ENCODE measurements at places on chromosomes 16 and 17.

GRCh38 chr17:73170324-73170723 is 5.5 kb downstream of the SSTR2 start:
- no peak for DNase-seq

DNA sequence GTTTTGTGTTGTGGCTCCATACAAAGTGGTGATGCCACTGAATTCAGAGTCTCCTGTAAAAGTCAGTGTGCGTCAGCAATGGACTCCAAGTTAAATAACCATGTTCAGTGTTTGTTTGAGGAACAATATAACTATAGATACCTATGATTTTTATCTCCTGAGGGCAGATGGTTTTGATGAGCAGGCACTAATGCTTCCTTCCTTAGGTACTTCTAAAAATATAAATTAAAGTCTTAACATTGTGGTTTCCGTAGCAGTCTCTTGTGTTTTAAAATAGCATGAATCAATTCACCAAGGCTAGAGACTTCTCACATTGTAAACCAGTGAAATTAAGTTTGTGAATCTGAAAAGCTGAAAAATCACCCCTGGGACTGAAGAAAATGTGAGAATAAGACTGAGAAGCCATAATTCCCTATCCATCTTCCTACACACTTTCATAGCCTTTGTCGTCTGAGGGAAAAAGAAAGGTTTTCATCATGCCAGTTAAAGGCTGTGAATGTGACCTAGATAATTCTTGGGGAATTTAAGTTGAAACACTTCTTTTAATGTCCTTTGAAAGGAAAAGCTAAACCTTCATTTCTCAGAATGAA is 1502.9 kb downstream of the CDH11 start:
- no peak for DNase-seq

DNA sequence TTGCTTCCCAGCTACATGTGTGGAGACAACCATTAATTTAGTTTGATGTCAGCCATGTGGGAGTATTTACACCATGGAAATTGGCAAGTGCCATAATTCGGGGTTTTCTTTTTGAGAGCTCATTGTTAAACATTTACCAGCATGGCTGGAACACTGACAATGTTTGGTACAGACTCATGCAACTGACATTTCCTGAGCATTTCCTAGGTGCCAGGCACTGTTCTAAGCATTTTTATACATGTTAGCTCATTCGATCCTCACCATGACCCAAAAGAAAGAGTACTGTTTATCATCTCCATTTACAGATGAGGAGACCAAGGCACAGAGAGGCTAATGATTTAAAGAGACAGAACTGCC is 86.9 kb downstream of the FOXL1 start:
- DNase-seq: no peak

DNA sequence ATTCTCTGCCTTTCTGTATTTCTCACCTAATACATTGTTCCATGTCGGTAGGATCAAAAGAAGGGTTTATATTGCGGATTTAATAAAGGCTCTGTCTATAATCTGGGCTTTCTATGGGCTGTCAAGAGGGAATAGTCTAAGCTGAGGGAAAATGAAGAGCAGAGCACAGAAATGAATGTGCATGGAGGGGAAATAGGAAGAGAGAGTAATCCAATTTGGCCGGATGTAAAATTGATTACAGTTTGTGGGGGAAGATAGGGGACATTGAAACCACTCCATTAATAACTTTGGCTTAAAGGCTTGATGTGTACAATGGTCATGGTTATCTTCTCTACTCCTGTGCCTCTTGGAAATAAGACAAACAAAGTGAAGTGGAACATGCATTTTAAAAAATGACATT is 334.2 kb upstream of the CDH8 start:
- no peak for DNase-seq

- DNase-seq: no peak
Observed at GRCh38 chr17:47620503-47621245, 29.0 kb upstream of the KPNB1 start.

GRCh38 chr16:11198828-11199227 is 57.2 kb downstream of the SOCS1 start:
- no peak for DNase-seq

- DNase-seq: no peak
Observed at GRCh38 chr17:83041305-83041704, 38.1 kb upstream of the METRNL start.

DNA sequence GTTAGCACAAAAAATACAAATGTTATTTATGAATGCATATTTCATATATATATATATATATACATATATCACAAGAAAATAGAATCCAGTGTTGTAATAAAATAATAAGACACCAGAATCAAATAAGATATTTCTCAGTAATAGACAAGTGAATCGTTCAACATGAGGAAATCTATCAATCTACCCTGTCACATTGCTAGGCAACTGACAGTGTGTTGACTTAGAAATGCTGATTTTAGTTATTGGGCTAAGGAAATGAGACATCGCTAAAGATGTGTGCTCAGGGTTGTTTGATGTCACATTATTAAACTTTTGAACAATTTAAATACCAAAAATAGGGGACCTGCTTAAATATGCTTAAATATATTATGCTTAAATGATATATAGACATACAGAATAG is 49.9 kb upstream of the DNAH9 start:
- no peak for DNase-seq

GRCh38 chr16:82832821-82833220 is 206.1 kb downstream of the CDH13 start:
- no peak for DNase-seq

GRCh38 chr17:13346996-13347762 is 254.6 kb downstream of the HS3ST3A1 start:
- DNase-seq: no peak

- DNase-seq: no peak
Observed at GRCh38 chr16:1102333-1102700, 6.3 kb upstream of the C1QTNF8 start.

DNA sequence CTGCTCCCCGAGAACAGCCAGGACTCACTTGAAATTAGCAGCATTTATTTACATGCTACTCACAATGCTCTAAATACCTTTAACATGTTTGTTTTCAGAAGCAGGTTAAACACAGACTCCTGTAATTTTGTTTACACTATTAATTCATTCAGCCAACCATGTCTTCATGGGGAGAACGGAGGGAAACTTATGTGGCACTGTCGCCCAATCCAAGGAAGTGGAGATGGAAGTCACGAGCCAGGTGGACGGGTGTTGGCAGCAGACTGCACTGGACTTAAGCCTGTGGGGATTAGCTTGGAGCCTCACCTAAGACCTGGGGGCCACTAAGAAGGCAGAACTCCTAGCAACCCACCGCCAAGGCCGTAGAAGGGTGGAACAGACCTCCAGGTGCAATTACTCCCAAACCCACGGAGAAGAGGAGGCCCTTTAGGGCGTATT is 8.8 kb upstream of the GFAP start:
- no peak for DNase-seq

- DNase-seq: peak; percentile 59
Observed at GRCh38 chr17:10177913-10178505, 20.4 kb downstream of the GAS7 start.

GRCh38 chr17:19939993-19940721 is 37.5 kb downstream of the AKAP10 start:
- no peak for DNase-seq

DNA sequence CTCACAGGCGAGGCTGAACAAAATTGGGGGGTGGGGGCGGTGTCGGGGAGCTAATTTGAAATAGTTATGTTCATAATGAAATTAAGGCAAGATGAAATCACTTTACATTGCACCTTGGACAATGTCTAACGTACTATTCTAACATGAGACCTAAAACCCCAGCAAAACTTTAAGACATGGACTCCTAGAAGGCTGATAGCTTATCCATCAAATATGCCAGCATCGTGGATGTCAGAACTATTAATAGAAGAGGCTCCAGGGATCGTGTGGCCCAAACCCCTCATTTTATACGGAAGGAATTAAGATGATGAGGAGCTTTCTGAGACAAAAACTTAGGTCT is 279.6 kb downstream of the SOX9 start:
- no peak for DNase-seq

GRCh38 chr16:80671281-80671849 is 130.6 kb downstream of the DYNLRB2 start:
- no peak for DNase-seq

GRCh38 chr16:17340804-17341203 is 130.0 kb downstream of the XYLT1 start:
- no peak for DNase-seq

GRCh38 chr16:79597277-79598062 is 3.1 kb downstream of the MAF start:
- no peak for DNase-seq

- DNase-seq: peak; percentile 70
Observed at GRCh38 chr17:8894202-8894671, 26.8 kb upstream of the PIK3R6 start.

DNA sequence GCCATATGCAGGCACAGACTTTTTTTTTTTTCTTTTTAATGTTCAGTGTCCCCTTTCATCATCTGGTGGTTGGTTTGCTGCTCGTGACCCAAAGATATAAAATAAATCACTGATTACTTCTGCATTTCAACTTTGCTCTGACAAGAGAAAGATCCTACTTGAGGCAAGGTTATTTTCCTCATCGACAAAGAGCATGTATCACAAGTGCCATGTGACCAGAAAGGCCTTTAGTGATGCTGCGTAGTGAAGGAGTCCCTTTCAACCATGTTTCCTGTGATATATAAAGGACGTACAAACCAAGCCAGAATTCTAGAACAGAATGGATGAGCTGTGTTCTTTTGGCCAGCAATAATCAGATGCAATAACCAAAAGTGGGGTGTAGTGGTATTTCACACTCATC is 323.4 kb upstream of the PSMD7 start:
- DNase-seq: no peak

- no peak for DNase-seq
Observed at GRCh38 chr17:32907583-32907982, 20.4 kb upstream of the TMEM98 start.

DNA sequence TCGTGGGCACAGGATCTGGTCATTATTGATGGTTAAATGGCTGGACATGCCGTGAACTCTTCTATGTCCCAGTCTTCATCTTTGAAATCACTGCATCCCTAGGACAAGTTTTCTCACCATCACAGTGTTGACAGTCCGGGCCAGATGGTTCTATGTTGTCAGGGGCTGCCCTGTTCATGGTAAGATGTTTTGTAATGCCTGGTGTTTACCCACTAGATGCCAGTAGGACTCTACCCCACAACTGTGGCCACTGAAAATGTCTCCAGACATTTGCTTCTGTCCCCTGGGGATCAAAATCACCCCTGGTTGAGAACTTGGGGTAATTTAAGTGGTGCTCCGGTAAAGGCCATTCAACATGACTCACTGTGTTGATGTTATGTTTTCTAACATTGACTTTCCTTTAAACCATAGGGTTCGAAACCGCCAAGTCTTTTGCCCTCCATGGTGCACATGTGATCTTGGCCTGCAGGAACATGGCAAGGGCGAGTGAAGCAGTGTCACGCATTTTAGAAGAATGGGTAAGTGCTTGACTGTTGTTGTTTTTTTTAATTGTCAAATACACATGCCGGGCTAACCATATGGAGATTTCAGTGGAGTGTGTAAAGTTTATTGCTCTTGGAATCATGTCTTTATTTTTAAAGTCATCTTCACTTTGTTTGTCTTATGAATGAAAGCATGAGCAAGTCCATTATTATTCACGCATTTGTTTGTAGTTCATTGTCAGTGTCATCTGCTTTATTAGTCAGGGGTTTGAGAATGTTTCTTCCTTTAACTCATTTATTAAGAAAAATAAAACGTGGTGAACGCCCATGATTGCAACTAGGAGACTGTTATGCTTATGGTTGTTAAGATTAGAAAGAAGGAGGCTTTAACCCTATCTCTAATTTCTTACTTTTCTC is 64.6 kb downstream of the WWOX start:
- no peak for DNase-seq

- DNase-seq: peak; percentile 69
Observed at GRCh38 chr16:88831838-88832237, 20.1 kb upstream of the APRT start.

All from iPS-NIHi11 (cell line).